Smooth muscle cell of bladder (primary cell): ENCODE measurements at places on chromosomes 16 and 17. TPM values are rescaled to one million over a fixed set of nuclear protein-coding genes. Genes with fewer than 3 reads are reported as not detected.

Gene TSPOAP1
- 0.43 and 0.65 TPM in 2 replicates for total RNA-seq

Gene SLFN11
- 36.7 and 54.3 TPM in 2 replicates for total RNA-seq

Gene HOXB7
- total RNA-seq, result not detected in 2 replicates

Gene COX4I1
- 658 and 659 TPM in 2 replicates for total RNA-seq

Gene GDPD3
- 0.71 and 1.6 TPM in 2 replicates for total RNA-seq

Gene NPIPB6
- total RNA-seq, result 0.57 TPM in 1 of 2 replicates, not detected in the other

Gene TBX2
- total RNA-seq, result 13.6 and 22.5 TPM in 2 replicates

Gene TEKT1
- not detected in 2 replicates for total RNA-seq

Gene PTX4
- total RNA-seq, result 0.09 TPM in 1 of 2 replicates, not detected in the other

Gene IRX6
- not detected in 2 replicates for total RNA-seq

Gene CTRB1
- total RNA-seq, result not detected in 2 replicates

Gene CD68
- 11.2 and 16.3 TPM in 2 replicates for total RNA-seq

Gene CHRNE
- total RNA-seq, result 0.14 and 1.4 TPM in 2 replicates

Gene RND2
- total RNA-seq, result 0.92 and 1.00 TPM in 2 replicates

Gene ITGAD
- total RNA-seq, result not detected in 2 replicates

Gene HS3ST3A1
- total RNA-seq, result 4.1 and 7.4 TPM in 2 replicates

Gene PDILT
- total RNA-seq, result not detected in 2 replicates

Gene CDH11
- 277 and 363 TPM in 2 replicates for total RNA-seq

Gene MYCBPAP
- 0.43 and 1.6 TPM in 2 replicates for total RNA-seq

Gene BCL6B
- total RNA-seq, result 0.83 TPM in 1 of 2 replicates, not detected in the other

Gene ADAP2
- total RNA-seq, result 0.57 and 0.83 TPM in 2 replicates

Gene HIGD1B
- not detected in 2 replicates for total RNA-seq

Gene ALOX15B
- 0.18 TPM in 1 of 2 replicates, not detected in the other for total RNA-seq

Gene HSD11B2
- total RNA-seq, result not detected in 2 replicates

Gene KRT13
- 0.28 and 0.65 TPM in 2 replicates for total RNA-seq

Gene IRX3
- under 0.01 and 0.65 TPM in 2 replicates for total RNA-seq

Gene CACNA1H
- 1.3 and 1.4 TPM in 2 replicates for total RNA-seq

Gene ZPBP2
- total RNA-seq, result not detected in 2 replicates
